Muscle of arm (tissue), 14 donors: ENCODE measurements at places on chromosomes 2 and 18. TPM values are rescaled to one million over a fixed set of nuclear protein-coding genes. Genes with fewer than 3 reads are reported as not detected.

LMAN2L gene
- 26.5 TPM for polyA plus RNA-seq

DNA sequence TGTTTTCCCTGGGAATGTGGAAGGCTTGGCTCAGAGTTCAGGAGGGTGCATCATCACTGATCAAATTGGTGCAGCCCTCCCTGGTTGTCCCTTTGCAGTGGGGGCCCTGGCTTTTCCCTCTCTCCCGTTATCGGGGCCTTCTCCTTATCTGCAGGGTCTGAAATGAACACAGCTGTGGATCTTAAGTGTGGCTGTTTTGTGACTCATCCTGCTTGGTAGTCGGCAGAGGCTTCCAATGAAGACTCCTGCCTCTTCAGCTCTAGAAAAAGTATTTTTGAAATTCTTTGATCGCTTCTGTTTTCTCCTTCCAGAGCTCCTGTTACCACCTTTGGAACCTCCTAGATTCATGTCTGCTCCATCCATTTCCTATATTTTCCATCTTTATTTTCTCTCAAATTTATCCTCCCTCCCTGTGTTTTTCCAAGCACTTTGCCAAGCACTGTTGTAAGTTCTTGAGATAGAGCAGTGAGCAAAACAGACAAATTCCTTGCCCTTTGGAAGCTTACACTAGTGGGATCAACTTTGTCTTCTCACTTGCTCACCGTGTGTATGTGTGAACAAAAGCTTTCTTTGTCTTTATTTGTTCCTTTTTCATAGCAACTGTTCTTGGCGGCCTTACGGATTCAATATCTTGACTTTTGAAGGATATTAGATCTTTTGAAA, 45.7 kb downstream of the RALB start:
- no peak for DNase-seq

DNA sequence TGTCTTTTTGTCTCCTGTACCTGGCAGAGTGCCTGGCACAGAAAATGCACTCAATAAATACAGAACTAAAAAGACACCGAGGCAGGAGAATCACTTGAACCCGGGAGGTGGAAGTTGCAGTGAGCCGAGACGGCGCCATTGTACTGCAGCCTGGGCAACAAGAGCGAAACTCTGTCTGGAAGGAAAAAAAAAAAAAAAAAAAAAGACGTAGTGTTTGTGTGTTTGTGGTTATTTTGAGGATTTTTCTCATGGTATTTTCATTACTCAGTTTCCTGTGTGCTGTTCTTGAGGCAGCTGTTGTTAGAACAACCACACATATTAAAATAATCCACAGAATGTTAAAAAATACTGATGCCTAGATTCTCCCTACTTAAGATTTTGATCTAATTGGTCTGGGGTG, 519.2 kb upstream of the SPHKAP start:
- no peak for DNase-seq

ACYP2 gene
- 26.7 TPM for polyA plus RNA-seq
